CD4-positive, alpha-beta T cell treated with Interleukin-21 for 1 hour (primary cell): ENCODE measurements at places on chromosomes 5 and 9.

DNA sequence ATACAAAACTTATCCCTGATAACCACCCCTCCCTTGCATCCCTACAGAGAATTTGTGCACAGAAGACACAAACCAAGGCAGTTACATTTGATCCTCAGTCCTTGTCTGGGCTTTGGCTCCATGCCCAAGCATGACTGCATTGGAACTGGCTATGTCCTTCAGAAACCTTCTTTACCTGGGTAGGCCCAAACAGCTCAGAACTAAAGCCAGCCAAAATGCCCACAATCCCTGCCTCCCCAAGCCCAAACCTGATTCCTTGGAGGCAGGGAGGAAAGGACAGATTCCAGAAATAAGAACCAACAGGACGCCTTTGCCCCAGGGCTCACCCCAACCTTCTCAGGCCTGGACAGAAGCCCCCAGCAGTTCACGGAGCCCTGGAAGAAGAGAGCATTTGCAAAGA, 8.2 kb downstream of the IL17B start:
- DNase-seq = no peak

DNA sequence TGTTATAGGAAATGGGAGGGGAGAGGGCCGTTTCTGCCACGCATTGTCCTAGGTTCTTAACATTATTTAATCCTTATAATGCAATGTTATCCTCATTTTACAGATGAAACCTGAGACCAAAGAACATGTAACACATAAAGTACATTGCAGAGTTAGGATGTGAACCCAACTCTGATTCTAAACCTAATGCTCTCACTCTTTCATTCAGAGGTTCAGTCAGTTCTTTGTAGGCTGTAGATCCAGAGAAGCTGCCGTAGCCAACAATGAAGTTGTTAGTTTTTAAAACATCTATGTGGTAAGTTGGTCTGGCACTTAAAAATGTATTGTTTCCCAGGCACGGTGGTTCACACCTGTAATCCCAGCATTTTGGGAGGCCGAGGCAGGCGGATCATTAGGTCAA, 10.5 kb upstream of the PSMD5 start:
- DNase-seq = no peak

- no peak for DNase-seq
Observed at GRCh38 chr5:100406640-100407039, 128.5 kb upstream of the FAM174A start.

DNA sequence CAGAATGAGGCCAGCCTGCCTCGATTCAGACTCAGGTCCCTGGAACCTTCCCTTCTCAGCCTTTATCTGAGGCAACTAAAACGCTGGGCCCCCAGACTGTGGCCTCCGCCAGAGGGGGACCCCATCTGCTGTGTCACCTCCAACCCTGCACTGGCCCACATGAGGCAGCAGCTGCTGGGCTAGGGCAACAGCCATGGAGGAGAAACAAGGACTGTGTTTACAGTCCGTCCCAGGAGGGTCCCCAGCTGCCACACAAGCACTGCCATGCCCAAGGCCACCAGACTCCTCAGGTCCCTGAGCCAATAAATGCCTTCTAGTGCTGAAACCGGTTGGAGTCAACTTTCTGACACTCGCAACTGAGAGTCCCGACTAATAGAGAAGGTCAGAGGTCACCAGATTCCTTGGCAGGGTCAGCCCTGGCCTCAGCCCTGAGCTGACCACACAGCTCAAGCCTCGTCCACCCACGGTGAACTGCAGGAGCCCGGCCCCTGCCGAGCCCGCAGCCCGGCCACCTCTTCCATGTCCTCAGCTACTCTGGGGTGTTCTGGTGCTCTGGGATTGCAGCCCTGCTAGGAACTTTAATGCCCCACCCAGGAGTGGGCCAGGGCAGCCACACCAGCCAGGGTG, 77.0 kb downstream of the ZNF354C start:
- DNase-seq = no peak

DNA sequence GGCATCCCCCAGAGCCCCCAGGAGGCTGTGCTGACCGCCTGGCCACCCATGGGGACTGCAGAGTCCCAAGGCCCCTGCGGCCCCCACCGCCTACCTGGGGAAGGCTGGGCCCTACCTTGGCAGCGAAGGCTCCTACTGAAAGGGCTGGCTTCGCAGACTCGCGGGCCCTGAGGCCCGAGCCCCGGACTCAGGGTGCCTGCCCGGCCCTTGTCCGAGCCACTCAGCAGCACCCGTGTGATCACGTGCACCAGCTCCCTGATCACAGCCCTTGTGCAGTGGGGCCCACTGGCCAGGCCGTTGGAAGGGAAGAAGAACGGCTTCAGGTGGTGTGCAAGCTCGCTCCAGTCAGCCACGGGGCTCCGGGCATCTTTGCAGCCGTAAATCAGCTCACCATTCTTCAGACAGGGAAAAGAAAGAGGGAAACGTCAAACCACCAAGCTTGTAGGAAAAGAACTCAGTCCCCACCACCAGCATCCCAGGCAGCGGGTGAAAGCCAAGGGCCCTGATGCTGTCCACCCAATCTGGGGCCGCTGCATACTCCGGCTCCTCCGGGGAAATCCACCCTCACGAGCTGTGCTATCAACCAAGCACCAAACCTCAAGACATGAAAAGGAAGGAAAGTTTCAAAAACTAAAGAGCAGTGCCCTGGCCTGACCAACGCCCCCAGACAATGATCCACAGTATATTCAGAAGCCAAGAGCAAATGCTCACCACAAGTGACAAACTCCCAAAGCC, 31.9 kb downstream of the IPPK start:
- no peak for DNase-seq

DNA sequence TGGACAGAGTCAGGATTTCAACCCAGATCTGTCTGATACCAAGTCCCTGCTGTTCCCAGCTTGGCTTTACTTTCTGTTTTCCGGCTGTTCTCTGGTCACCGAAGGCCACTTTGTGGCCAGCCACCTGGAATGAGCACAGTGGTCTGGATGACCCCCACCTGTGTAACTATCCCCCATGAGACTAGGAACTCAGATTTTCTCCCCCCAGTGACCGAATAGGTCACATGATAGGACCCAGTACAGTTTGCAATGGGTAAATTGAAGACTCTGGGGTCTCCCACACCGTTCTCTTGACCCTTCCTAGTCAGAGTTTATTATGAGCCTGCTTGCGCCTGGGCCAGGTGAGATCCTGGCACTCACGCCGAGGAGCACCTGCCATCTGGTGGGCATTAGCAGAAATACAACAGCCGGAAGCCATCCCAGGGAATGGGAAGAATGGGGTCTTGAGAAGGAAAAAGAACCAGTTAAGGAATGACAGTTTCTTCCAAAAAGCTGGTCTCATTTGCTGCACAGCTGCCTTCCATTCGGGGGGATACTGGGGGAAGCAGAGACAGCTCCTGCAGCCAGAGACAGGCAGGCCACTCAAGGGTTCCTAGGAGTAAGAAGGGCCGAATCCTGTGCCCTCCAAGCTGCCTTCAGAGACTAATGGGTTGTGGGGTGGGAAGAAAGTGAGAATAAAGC, 7.1 kb downstream of the PHYHD1 start:
- peak; percentile 60 for DNase-seq

DNA sequence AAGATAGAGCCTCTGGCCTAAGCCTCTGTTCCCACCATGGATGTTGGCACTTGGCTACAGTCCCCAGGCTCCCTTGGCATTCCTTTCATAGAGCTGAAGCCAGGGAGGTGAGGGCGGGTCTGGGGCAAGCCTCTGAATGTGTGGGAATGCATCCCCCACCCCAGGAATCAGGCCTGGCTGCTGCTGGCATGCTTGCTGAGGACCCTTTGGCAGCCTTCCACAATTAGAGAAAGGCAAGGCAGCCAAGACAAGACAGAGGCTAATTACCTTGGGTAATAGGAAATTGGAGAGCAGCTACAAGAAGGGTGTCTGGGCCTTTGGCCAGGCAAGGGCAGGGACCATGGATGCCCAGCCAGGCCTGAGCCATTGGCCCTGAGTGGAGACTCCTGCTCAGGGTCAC, 204.4 kb upstream of the TRIM32 start:
- DNase-seq = no peak

DNA sequence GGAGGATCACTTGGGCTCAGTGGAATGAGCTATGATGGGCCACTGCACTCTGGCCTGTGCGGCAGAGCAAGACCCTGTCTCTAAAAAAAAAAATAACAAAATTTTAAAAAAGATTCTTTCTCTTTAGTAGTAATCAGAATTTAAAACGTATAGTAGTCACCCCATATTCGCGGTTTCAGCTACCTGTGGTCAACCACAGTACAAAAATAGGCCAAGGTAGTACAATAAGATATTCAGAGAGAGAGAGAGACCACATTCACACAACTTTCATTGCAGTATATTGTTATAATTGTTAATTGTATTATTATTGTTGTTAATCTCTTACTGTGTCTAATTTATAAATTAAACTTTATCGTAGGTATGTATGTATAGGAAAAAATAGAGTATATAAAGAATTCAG, 18.7 kb downstream of the INIP start:
- DNase-seq = no peak

DNA sequence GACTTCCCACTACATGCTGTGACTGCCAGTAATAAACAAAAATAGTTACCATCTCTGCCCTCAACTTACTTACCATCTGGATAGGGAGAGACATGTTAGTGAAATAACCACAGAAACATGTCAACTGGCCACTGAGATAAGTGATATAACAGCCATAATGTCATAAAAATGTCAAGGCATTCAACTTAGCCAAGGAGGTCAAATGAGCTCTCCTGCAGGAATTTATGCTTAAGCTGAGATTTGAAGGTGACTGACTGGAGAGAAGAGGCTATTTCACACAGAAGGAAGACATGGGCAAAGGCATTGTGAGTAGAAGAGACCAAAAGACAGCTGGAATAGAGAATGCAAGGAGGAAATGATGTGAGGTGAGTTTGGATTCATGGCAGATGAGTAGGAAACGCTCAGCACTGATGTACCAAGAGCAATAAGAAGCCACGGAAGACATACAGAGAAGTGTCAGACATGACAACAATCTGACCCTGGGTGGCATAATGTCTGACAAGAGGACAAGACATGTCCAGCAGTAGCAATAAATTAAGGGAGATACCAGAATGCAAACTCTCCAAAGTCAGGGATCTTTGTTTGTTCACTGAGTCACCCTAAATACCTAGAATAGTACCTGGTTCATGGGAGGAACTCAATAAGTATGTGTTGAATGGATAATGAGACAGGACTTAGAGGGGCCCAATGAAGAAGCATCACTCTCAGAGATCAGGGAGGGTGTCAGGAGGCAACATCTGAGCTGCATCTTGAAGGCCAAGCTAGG, 318.8 kb downstream of the ACTL7B start:
- no peak for DNase-seq

- no peak for DNase-seq
Observed at GRCh38 chr9:87382900-87383299, 114.8 kb upstream of the DAPK1 start.

DNA sequence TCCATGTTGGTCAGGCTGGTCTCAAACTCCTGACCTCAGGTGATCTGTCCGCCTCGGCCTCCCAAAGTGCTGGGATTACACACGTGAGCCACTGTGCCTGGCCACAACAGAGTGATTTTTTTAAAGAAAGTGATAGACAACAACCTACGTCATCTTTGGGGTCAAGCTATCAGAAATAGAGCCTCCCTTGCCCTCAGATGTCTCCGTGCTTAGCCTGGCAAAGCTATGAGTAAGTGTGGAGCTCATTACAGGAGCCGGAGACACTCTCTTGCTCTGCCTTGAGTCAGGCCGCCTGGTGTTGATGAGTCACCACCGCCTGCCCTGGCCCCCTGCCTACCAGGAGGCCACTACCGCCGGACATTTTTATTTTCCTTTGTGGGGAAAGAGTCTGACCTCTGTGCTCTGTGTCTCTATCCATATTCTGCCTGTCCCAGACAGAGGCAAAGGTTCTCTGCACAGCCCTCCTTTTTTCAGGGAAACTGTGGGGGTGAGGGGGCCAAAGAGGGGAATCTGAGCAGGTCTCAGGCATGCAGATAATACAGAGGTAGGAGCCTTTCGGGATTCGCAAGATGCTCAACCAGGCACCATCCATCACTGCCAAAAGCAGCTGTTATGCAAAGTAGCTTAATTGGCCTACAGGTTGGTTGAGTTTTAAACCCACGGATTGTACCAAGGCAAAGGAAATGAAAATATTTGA, 123.7 kb upstream of the CPEB4 start:
- DNase-seq = no peak
